ENCODE measurements at places on chromosomes 1 and 21. TPM values are rescaled to one million over a fixed set of nuclear protein-coding genes. Genes with fewer than 3 reads are reported as not detected.

Gene FBXO28
- total RNA-seq, result 84.1 TPM

DNA sequence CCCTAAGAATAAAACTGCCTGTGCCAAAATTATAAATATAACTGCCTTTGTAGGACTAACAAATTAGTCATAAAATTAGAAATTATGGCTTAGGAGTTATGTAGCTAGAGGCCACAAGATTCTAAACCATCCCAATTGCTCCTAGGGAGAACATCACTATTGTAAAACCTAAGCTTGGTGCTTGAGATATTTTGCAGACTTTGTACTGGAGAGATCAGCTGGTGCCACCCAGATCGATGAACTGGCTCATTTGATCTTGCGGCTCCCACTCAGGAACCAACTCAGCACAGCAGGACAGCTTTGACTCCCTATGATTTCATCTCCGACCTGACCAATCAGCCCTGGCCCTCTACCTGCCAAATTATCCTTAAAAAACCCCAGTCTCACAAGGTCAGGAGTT, 30.6 kb downstream of the HHAT start:
- peak; percentile 50 for DNase-seq

GRCh38 chr1:87307306-87307705, 21.4 kb upstream of the LMO4 start:
- no peak for DNase-seq

DNA sequence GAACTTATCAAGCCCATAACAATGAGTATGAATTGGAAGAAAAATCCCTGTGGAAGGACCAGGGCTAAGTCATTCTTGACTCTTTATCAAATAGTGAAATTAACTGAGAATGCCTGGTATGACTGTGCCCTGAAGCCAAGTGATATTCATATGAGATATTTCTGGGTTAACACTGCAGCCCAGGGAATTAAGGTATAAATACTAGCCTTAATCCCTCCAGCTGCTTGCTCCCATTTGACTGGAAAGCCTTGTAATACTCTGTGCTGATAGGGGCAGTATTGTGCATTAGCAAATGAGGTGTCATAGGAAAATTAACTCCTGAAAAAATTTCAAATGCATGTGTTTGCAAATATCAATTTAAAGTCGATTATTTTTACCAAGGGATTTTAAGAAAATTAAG, 568.8 kb downstream of the LMO4 start:
- no peak for DNase-seq

- DNase-seq, result no peak
These were observed 7.7 kb upstream of the ALG14 start for GRCh38 chr1:95080446-95080845.

DNA sequence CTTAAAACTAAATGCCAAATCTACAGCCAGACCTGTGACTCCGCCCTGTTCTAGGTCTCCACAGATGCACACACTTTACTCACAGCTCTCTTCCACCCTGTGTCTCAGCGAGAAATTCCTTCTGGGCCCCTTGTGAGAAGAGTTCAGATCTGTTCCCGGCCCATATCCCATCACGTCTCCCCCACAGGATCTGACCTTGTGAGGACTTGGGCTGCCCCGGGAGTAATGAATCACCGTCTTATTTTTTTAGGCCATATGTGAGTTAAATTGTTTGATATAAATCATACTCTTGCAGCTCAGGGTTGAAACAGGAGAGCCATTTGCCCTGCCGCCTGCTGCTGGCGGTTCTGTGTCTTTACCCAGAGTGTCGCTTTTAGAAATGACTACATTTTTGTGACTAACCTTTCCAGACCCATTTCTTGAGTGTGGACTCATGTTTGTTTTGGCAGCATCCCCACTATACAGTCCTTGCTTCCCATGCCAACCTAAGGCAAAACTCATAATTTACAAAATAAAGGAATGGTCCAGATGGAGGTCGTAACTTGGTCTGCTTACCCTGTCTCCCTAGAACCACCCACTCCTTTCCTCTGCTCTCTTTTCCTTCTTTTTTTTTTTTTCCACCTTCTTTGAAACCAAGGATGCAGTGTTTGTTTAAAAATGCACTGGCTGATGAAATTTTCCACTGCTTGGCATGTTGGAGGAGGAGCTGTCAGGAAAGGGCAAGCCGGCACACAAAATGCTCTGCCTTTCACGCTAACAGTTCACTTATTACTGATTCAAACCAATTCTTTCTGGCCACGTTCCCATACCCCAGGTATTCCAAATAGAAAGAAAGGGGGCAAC, 98.0 kb upstream of the C1orf105 start:
- peak; percentile 45 for DNase-seq

- no peak for DNase-seq
These were observed 2.7 kb downstream of the RNASEL start for GRCh38 chr1:182586380-182586779.

- DNase-seq, result no peak
These were observed 10.2 kb downstream of the UAP1 start for GRCh38 chr1:162571696-162572095.

Measured in lower leg skin (tissue), 4 donors.